Stimulated activated CD8-positive, alpha-beta memory T cell treated with anti-CD3 and anti-CD28 coated beads, Interleukin-4, amount 100 ng/mL, for 4 hours (primary cell): ENCODE measurements at places on chromosomes 5 and 9.

DNA sequence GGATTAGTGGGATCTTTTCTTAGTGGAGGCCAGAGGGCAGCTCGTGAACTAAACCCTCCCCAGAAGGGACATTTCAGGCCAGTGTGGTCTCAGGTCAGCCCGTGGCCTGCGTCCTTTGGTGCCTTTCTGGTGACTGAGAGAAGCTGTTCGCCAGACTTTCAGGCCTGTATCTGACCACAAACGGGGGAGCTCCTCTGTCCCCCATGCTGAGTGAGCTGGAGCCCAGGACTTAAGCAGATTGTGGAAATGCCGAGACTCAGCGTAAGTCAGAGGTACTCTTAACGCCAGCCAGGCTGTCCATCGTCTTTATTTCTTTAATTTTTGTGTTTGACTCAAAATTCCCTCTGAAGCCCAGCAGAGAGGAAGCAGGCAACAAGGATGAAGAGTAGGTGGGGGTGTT lies 54.8 kb upstream of the NCS1 start:
- no peak for DNase-seq

DNA sequence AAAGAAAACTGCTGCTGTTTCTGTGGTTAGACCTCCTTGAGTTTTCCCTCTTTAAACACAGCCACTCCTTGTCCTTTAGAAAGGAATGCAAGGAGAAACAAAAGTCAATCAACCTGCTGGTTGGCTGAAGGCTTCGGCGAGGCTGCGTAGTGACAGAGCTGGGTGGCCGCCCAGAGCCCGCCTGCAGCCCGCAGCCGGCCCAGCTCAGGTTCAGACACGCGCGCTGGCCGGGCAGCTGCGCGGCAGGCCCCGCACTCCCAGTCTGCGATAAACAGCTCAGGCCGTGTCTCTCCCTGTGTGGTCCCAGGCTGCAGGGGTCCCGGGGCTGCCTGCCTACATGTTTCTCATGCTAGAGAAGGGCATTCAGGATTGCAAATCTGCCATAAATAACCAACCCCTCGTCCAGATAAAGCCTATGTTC lies 115.4 kb downstream of the HSD17B3 start:
- DNase-seq: no peak

- no peak for DNase-seq
Observed at GRCh38 chr5:68276740-68277139, 61.2 kb downstream of the PIK3R1 start.

DNA sequence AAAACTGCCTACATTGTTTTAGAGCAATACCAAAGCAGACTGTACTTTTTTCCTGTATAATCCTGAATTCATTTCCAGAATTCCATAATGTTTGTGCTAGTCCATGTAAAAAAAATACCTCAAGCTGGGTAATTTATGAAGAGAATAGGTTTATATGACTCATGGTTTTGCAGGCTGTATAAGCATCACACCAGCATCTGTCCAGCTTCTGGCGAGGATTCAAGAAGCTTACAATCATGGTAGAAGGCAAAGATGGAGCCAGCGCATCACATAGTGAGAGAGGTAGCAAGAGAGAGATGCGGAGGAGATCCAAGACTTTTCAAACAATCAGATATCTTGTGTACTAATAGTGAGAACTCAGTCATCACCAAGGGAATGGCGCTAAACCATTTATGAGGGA lies 280.3 kb upstream of the CDH9 start:
- no peak for DNase-seq

GRCh38 chr5:179623906-179624741 lies 653 bp upstream of the HNRNPH1 start:
- DNase-seq: no peak

DNA sequence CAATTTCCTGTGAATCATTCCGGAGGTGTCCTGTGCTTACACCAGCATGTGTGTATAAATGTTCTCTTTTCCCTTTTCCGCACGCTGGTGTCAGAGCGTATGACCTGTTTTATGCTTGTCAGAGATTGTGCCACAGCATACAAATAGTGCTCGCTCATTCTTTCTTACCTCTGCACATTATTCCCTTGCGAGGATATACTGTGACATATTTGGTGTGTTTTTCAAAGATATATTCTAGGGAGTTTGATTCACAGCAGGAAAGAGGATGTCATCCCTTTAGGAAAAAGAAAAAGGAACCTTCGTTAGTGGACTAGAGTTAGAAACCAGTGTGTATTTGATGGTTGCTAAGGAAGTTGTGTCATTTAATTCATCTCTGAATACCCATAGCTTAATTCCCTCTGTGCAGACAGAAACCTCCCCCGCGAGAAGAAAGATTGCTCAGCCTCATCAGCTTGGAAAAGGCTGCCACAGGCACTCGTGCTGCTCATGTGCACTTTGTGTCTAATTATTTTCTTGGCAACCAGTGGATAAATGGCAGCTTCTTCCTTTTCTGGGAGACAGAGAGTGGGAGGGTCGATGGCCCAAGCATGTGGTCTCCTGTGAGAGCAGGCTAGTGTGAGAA lies 14.7 kb upstream of the CCIN start:
- DNase-seq: no peak

DNA sequence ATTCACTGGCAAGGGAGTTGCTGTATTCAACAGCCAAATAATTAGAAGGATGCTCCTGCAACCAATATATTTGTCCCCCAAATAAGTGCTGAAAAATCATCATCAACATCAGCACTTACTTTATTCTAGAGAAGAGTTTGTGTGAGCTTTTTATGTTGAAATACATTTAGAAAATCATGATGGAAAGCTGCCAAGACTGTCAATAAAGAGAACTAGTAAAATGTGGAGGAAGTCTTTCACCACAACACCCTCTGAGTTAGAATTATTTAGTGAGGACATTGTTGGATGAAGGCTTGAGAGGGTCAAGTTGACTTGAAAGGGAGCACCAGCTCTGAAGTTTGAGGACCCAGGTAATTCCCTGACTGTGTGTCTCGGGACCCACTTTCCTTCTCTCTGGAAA lies 100.2 kb upstream of the TBCA start:
- DNase-seq: no peak

DNA sequence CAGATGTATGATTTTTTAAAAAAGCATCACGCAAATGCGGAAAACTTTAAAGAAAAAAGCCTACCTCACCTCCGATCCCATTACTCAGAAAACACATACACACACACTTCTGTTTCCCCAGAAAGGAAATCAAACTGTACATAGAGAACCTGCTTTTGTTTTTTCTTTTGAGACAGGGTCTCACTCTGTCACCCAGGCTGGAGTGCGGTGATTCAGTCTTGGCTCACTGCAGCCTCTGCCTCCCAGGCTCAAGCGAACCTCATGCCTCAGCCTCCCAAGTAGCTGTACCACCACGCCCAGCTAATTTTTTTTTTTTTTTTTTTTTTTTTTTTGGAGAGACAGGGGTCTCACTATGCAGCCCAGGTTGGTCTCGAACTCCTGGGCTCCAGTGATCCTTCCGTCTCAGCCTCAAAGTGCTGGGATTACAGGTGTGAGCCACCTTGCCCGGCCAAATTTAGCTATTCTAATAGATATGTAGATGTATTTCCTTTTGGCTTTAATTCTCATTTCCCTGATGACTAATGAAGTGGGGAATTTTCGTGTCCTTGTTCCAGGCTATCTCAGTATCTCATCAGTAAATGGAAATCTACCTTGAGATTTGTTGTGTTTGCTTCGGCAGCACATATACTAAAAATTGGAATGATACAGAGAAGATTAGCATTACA lies 25.7 kb upstream of the EEIG1 start:
- DNase-seq: no peak

- DNase-seq: no peak
Observed at GRCh38 chr9:113289091-113289490, 13.6 kb downstream of the PRPF4 start.

- DNase-seq: no peak
Observed at GRCh38 chr9:82539146-82539545, 523.8 kb downstream of the RASEF start.

DNA sequence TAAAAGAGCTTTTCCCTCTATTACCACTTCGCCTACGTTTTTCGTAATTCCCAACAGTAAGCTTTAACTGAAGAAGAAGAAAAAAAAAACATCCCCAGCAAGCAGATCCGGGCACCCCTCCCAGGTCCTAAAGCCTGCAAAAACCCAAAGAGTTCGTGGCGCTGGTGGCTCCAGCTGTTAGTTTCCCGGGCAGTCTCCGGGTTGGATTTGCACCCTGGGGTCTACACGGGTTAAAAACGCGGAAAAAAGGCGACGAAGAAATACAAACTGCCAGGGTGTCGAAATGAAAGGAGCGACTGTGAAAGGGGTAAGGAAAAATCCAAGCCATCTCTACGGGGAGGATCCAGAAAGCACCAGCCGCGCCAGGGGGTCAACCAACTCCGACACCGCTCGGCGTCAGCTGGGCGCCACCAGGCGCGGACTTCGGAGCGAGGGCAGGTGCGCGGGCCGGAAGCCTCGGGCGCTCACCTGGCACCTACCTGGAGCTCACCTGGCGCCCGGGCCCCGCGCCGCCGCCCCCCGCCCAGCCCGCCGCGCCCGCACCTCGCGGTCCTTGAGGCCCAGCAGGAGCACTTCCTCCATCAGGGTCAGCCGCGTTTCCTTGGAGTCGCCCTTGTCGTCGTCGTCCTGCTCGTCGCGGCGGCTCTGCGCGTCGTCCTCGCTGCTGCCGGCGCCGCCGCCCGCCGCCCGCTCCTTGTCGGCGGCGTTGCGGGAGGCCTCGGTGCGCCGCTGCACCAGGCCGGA lies 680 bp downstream of the GOLPH3 start:
- DNase-seq: no peak

DNA sequence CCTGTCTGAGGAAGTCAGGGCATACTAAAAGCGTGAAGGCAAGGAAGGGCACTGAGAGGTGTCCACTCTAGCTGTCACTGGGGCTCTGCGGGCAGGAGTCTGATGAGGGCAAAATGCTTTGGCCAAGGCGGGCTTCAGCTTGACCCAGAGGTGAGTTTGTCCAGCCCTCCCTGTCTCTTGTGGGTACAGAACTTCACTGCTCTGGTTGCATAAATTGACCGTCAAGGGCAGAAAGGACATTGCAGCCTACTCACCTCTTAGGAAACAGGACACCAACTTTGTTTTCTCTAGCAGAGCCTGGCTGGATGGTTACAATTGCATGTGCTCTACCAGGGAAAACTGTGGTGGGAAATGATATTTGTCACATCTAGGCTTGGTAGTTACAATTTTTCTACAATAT lies 170.9 kb downstream of the TMEM38B start:
- no peak for DNase-seq

DNA sequence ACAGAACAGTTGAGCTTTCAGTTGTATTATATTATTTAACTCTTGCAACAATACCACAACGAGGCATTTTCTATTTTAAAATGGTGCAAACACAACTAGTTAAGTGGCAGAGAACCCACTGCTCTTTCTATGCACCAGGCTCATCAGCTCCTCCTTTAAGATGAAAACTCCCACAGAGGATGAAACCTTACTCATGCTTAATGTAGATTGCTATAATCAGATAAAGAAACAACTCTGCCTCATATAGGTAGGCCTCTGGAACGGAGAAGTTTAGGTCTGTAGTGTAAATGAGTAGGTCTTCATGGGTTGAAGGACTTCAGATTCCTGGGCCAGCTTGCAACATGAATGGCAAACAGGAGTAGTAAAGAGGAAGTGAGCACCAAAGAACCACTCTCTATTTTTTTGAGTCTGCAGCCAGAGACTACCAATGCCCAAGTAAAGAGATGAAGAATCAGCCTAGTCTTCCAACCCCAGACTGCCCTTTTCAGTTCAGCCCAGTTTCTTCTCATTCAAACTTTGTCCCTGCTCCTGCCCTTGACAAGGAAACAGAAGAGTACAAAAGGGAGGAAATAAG lies 33.9 kb downstream of the HACD4 start:
- no peak for DNase-seq

- DNase-seq: no peak
Observed at GRCh38 chr5:2149195-2149539, 266.4 kb upstream of the IRX4 start.

- no peak for DNase-seq
Observed at GRCh38 chr9:77945798-77946197, 85.8 kb downstream of the GNAQ start.

- no peak for DNase-seq
Observed at GRCh38 chr5:96381526-96381925, 51.5 kb downstream of the PCSK1 start.

DNA sequence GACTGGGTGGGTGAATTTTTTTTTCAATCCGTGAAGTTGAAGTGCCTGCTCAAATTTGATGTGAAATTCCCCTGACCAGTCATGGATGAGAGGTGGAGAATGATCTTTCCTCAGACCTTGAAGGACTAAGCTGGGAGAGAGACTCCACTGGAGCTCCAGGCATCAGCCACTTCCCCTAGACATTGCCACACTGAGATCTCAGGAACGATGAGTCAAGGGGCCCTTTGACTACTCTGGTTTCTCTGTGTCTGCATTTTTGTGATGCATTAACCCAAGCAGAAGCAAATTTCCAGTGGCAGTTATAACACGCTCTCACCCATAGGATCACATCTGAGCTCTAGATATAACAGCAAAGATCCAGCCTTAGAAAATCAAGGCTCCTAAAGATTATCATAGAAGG lies 171.2 kb upstream of the KIF2A start:
- DNase-seq: no peak

- DNase-seq: no peak
Observed at GRCh38 chr9:101427957-101428655, 7.5 kb downstream of the ALDOB start.

- no peak for DNase-seq
Observed at GRCh38 chr5:40605295-40605958, 74.3 kb upstream of the PTGER4 start.

- no peak for DNase-seq
Observed at GRCh38 chr5:95141141-95141540, 143.8 kb downstream of the MCTP1 start.

DNA sequence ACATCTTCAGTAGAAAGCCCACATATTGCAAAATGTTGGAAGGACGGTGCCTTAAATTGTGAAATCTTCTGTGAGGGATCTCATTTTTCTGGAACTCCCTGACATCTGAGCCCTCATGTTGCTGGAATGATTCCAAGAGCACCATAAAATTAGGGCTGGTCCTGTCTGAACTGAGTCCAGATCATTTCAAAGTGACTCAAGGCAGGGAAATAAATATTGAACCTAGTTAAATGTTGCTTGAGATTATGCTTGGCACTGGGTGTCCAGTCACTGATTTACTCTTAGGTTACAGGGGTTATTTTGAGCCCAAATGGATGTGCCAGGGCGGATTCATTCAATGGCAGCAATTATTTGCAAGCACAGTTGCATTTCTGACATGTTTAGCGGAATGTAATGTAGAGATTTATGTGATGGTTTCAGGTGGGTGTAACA lies 437.0 kb downstream of the PIK3R1 start:
- DNase-seq: no peak

DNA sequence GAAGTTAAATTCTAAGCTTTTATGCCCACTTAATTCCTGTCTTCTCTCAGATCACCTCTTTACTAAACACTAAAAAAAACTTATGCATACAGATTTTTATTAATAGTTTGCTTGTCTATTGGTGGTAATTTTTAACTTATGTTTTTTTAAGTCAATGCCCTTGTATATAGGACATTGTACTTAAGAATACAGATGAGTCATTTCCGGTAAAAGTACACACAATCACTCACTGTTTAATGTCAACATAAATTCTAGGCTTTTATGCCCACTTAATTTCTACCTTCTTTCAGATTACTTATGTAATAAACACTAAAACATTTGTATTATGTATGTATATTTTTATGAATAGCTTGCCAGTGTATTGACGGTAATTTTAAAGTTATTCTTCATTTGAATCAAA lies 872.8 kb upstream of the CDH9 start:
- no peak for DNase-seq
